ENCODE measurements at places on chromosomes 3 and 15. TPM values are rescaled to one million over a fixed set of nuclear protein-coding genes. Genes with fewer than 3 reads are reported as not detected.

DNA sequence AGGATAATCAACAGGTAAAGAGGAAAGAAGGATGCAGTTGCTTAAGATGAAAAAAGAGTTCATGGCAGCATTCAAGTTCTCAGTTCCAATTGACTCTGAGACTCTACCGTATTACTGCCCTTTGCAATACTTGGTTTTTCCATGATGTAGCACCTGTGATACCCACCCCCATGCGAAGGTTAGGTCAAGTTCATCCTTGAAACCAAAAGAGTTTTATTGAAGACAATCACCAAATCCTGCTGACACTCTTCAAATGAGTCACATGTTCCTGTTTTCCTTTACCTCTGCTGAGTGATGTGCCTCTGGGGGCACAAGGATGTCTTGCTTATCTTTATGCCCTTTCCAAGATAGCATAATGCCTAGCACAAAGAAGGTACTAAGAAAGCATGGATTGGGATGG lies 111.3 kb upstream of the SLC7A14 start:
- H3K27ac ChIP-seq, result no peak overlapping the region
- H3K4me1 ChIP-seq, result peaks cover 18% of the 10 kb centered on the region
- H3K36me3 ChIP-seq, result no peaks in the 10 kb centered on the region
- no peak overlapping the region for H3K4me3 ChIP-seq
- no peaks in the 10 kb centered on the region for H3K27me3 ChIP-seq
- DNase-seq, result no peak

GRCh38 chr3:133845127-133845526 lies 39.5 kb downstream of the SRPRB start:
- H3K36me3 ChIP-seq, result no peaks in the 10 kb centered on the region
- peaks cover 4% of the 10 kb centered on the region for H3K4me1 ChIP-seq
- H3K4me3 ChIP-seq, result no peak overlapping the region
- DNase-seq, result no peak
- no peak overlapping the region for H3K27ac ChIP-seq

- no peaks in the 10 kb centered on the region for H3K27me3 ChIP-seq
- no peaks in the 10 kb centered on the region for H3K4me1 ChIP-seq
- no peak overlapping the region for H3K27ac ChIP-seq
- no peaks in the 10 kb centered on the region for H3K36me3 ChIP-seq
- peak; percentile 81 for DNase-seq
Measured at GRCh38 chr15:20346082-20346805, 195.4 kb downstream of the GOLGA6L6 start.

GRCh38 chr3:116002235-116002634 lies 378.9 kb downstream of the GAP43 start:
- DNase-seq, result no peak
- peaks cover 47% of the 10 kb centered on the region for H3K4me1 ChIP-seq
- no peaks in the 10 kb centered on the region for H3K36me3 ChIP-seq
- H3K27ac ChIP-seq, result peak overlapping the region; percentile 88
- no peak overlapping the region for H3K4me3 ChIP-seq
- no peaks in the 10 kb centered on the region for H3K27me3 ChIP-seq

- no peak overlapping the region for H3K4me3 ChIP-seq
- DNase-seq, result no peak
- no peaks in the 10 kb centered on the region for H3K36me3 ChIP-seq
Measured at GRCh38 chr15:57873564-57874209, 167.2 kb downstream of the POLR2M start.

DNA sequence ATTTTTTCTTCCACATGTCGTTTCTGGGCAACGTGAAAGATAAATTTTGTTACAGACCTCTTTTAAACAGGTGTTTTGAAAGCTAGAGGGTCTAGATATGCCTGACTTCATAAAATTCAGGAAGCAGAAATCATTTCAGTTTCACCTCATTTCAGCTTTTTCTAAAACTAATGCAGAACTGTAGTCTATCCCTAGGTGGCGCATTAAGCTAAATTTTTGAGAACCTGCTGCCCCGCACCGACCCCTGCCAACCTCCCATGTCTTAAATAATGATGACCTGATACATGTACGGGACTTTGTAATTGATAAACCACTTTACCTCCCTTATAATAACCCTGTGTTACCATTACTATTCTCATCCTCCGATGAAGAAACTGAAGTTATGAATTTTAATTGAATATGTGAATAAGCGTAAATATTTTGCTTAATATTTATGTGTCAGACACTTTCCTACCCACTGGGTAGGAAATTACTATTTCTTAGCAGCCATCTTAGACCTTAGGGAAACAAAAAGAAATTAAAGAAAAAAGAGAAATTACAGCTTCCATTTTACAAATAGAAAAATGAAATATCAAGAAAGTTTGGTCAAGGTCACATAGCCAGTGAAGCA lies 78.7 kb upstream of the GCNT3 start:
- H3K27ac ChIP-seq, result no peak overlapping the region
- no peaks in the 10 kb centered on the region for H3K4me1 ChIP-seq
- no peaks in the 10 kb centered on the region for H3K36me3 ChIP-seq
- no peak overlapping the region for H3K4me3 ChIP-seq

- no peak overlapping the region for H3K4me3 ChIP-seq
- DNase-seq, result no peak
- H3K4me1 ChIP-seq, result no peaks in the 10 kb centered on the region
- H3K27ac ChIP-seq, result no peak overlapping the region
Measured at GRCh38 chr3:111302063-111302462, 230.4 kb downstream of the NECTIN3 start.

DNA sequence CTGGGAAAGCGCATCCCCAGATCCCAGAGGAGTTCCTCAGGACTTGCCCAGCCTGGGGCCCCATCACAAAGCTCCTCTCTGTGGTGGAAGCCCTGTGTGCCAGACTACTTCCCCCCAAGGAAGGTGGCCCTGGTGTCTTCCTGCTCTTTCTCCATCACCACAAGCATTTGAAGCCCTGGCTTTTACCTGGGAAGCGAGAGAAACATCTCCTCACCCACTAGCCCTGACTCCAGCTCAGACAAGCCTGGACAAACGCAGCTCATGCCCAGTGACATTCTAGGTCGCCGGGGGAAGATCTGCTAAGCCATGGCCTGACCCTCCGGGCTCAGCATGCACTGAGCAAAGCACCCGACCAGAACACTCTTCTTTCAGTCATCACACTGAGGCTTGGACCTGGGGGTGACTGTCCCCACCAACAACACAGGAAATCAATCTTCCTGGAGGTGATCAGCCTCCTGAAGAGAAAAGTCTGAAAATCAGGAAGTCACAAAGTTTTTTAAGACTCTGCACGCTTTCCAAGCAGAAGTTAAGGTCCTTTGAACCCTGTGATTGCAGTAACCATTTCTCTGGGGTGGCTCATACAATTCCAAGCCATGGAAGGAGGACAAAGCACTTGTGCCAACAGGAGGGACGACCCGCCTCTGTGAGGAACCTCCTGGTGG lies 40.8 kb downstream of the KLHL25 start:
- H3K4me1 ChIP-seq, result peaks cover 18% of the 10 kb centered on the region
- H3K4me3 ChIP-seq, result no peak overlapping the region
- no peaks in the 10 kb centered on the region for H3K27me3 ChIP-seq
- H3K27ac ChIP-seq, result no peak overlapping the region

DNA sequence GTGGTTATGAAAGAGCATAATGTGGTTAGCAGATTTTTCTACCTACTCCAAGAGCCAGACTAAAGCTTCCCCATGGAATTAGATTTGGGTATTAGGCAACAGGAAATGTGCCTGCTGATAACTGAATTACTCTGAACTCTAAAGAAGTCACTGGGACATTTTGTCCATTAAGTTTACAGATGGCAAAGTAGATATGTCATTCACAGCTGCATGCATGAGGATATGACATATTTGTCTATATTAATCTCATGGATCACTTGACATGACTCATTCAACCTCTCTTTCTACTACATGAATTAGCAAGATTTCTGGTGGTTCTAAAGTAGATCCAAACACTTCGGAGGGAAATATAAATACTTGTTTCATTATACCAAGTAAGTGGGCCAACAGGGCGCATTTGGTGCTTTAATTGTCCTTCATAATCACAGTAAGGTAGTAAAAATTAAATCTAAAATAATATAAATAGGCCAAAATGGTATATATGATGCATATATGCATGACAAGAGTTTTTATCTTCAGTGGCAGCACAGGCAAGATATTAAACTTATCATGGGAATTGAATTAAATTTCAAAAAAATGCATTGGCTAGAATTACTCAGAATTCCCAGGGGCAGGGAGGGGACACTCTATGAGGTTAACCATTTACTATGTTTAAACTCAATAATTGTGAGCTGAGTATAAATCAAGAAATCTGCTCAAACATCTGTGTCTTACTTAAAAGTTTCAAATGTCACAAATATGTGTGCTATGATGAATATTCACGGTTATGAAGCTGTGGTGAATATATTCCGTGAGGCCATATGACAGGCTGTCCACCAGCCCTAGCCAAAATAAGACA lies 365.3 kb upstream of the KCNMB2 start:
- no peaks in the 10 kb centered on the region for H3K36me3 ChIP-seq
- H3K27ac ChIP-seq, result peak overlapping the region; percentile 48
- peaks cover 11% of the 10 kb centered on the region for H3K4me1 ChIP-seq

- no peaks in the 10 kb centered on the region for H3K36me3 ChIP-seq
- H3K27me3 ChIP-seq, result no peaks in the 10 kb centered on the region
- no peak overlapping the region for H3K4me3 ChIP-seq
- H3K27ac ChIP-seq, result no peak overlapping the region
- peaks cover 40% of the 10 kb centered on the region for H3K4me1 ChIP-seq
Measured at GRCh38 chr15:99452728-99453636, 112.8 kb upstream of the MEF2A start.

The GNAT1 gene
- not detected for total RNA-seq

The GOLGA8R gene
- 3.3 TPM for total RNA-seq

The PLSCR4 gene
- 54.6 TPM for total RNA-seq

The MINAR1 gene
- total RNA-seq, result 2.5 TPM

The MED12L gene
- 2.2 TPM for total RNA-seq

The TMEM212 gene
- not detected for total RNA-seq

The LRRK1 gene
- total RNA-seq, result 15.2 TPM

The IL17RE gene
- 0.29 TPM for total RNA-seq
